ENCODE measurements at places on chromosomes 4 and X.

- no peaks in the 10 kb centered on the region for H3K27me3 ChIP-seq
- DNase-seq: no peak
- no peaks in the 10 kb centered on the region for H3K4me1 ChIP-seq
- H3K27ac ChIP-seq: no peak overlapping the region
- H3K4me3 ChIP-seq: no peak overlapping the region
Measured at GRCh38 chrX:155998116-155998515, 620 bp downstream of the IL9R start.

GRCh38 chr4:97593248-97593647 lies 550.0 kb downstream of the STPG2 start:
- H3K27ac ChIP-seq: no peak overlapping the region
- H3K4me3 ChIP-seq: no peak overlapping the region
- H3K36me3 ChIP-seq: no peaks in the 10 kb centered on the region
- no peak for DNase-seq
- no peaks in the 10 kb centered on the region for H3K27me3 ChIP-seq

- no peak overlapping the region for H3K27ac ChIP-seq
- H3K4me3 ChIP-seq: no peak overlapping the region
- H3K4me1 ChIP-seq: no peaks in the 10 kb centered on the region
- no peak for DNase-seq
Measured at GRCh38 chr4:106803083-106803482, 233.0 kb downstream of the DKK2 start.

DNA sequence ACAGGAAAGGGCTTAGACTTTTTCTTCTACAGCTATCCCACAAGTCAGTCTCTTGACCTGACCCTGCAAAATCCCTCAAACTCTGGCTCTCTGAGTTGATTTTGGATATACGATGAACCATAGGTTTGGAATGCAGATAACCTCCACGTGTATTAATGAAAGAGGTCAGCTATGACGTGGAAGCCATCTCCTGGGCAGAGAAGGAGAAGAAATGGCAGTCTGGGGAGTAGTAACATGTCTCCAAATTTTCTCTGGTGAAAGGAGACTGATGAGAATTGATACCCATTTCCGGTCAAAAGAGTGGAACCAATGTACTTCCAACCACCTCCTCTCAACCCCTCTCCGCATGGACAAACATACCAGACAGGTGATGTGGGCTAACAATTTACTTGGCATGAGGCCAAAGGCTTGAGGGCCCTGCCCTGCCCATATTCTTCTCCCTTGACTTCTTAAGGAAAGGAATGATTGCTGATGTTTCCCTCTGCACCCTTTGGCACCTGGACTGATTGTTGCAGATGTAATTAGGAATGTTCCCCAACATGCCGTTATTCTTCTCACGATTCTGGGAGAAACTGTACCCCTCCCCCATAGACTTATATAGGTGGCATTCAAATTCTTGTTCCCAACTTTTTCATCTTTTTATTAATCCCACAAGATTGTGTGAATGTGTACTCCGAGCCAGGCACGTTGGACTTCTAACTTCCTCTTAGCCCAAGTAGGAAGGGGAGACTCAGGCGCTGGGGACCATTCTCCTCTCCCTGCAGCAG lies 580 bp upstream of the PLS3 start:
- H3K27me3 ChIP-seq: peaks cover 7% of the 10 kb centered on the region
- H3K4me3 ChIP-seq: peak overlapping the region; percentile 61
- H3K36me3 ChIP-seq: no peaks in the 10 kb centered on the region
- no peak for DNase-seq
- no peaks in the 10 kb centered on the region for H3K4me1 ChIP-seq

DNA sequence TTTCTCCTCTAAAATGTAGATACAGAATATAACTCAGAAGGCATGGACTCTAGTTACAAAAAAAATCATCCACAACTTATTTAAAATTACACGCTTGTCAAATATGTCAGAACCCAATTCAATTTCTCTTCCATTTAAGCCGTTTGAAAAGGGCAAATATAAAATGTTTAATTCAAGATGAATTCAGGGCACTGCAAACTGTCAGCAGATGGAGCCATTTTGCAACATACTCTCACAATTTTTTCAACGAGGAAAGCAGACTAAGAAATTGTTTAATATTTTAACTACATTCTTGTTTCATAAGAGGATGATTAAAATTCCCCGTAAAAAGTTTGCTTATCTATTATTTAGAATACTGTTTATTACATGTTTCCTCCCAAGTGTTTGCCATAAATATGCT lies 321.3 kb upstream of the CPXCR1 start:
- H3K27ac ChIP-seq: no peak overlapping the region
- no peak for DNase-seq
- H3K36me3 ChIP-seq: no peaks in the 10 kb centered on the region
- H3K4me3 ChIP-seq: no peak overlapping the region

- H3K4me1 ChIP-seq: peaks cover 12% of the 10 kb centered on the region
- H3K4me3 ChIP-seq: no peak overlapping the region
- H3K27me3 ChIP-seq: no peaks in the 10 kb centered on the region
- no peak for DNase-seq
- no peaks in the 10 kb centered on the region for H3K36me3 ChIP-seq
Measured at GRCh38 chr4:3411676-3412075, 30.1 kb upstream of the HGFAC start.

DNA sequence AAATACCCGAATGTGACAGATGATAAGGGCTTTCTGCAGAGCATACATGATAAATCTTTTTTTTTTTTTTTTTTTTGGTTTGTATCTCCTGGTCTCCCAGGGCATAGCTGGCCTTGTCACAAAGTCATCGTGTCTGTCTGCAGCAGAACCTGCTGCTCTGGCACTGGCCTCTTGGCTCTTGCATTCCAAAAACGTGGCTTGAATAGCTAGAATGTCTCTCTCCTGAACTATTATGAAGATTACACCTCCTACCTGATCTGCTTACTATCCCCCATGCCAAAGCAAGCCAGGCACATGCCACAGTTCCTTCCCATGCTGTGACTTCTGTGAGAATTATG lies 50.4 kb upstream of the SCRG1 start:
- no peak overlapping the region for H3K27ac ChIP-seq
- H3K4me3 ChIP-seq: no peak overlapping the region
- H3K4me1 ChIP-seq: peaks cover 18% of the 10 kb centered on the region
- no peaks in the 10 kb centered on the region for H3K27me3 ChIP-seq
- no peak for DNase-seq

DNA sequence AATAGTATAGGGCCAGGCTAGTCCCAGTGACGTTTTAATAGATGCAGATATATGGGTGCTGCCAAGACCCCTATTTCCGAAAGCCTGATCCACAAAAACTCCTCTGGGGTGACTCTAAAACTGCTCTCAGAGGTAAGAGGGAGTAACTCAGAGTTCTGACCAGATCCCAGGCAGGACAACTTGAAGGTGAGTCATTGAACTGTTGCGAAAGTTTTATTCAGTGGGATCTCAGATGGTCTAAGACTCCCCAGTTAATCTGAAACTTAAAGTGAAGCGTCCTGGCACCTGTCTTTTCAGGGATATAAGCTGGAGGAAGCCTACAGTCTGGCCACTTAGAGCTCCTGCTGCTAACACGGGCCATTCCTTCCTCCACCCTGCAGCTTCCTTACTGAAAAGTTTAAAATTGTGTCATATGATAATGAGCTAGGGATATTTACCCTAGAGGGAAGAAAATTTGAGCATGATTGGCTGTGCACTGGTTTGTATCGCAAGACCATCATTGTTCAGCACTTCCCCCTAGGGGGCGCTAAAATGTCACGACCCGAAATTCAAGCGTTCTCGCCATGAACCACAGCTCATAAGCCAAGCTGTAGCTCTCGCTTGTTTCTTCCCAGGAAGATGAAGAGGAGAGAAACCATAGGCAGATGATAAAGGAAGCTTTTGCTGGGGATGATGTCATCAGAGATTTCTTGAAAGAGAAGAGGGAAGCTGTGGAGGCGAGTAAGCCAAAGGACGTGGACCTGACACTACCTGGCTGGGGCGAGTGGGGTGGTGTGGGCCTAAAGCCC lies 19.5 kb downstream of the UTP14A start:
- no peak overlapping the region for H3K27ac ChIP-seq
- DNase-seq: no peak
- H3K36me3 ChIP-seq: peaks cover 14% of the 10 kb centered on the region
- H3K4me1 ChIP-seq: no peaks in the 10 kb centered on the region
- H3K27me3 ChIP-seq: no peaks in the 10 kb centered on the region

GRCh38 chr4:4582653-4583052 lies 40.8 kb upstream of the STX18 start:
- no peak for DNase-seq
- no peak overlapping the region for H3K27ac ChIP-seq
- H3K4me1 ChIP-seq: peaks cover 7% of the 10 kb centered on the region
- H3K36me3 ChIP-seq: no peaks in the 10 kb centered on the region
- H3K27me3 ChIP-seq: no peaks in the 10 kb centered on the region

DNA sequence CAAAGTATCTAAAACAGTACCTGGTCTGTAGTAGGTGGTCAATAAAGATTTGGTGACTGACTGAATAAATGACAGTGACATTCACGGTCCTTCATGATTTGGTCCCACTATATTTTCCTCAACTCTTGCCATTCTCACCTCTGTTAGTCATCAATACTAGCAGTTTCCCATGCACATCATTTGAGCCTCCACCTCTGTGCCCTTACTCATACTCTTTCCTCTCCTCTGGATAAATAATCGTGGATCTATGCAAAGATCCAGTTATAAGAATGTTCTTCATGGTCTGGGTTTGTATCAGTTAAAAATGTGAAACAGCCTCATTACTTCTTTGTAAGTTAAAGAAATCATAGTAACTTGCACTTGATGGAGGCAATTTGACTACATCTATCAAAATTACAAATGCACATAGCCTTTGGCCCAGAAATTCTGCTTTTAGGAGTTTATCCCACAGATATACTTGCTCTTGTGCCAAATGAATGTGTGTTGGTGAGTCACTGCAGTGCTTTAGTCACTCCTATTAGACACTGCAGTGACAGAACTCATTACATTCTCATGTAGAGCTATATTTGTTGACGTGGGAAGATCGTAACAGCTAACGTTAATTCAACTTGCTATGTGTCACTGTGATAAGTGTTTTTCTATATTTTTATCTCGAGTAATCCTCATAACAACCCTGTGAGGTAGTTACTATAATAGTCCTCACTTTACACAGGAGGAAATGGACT lies 121.9 kb upstream of the SMIM10 start:
- no peak for DNase-seq
- H3K4me3 ChIP-seq: no peak overlapping the region
- H3K4me1 ChIP-seq: no peaks in the 10 kb centered on the region
- H3K27ac ChIP-seq: no peak overlapping the region

DNA sequence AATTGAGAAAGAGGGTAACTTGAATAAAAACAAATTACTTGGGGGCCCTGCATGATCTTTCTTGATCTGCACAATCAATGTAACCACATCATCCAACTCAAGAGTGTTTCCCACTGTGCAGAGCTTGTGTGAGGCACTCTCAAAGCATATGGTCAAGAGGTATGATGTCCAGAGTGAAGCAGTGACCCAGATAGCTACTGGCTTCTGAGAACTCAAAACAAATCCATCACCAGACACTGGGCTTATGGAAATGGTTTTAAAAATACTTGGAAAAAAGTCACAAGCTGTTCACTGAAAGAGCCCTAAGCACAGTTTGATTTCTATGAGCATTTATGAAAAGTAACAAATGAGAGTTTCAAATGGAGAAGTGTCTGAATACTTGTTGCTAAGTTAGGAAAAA lies 361.0 kb downstream of the GRXCR1 start:
- H3K36me3 ChIP-seq: no peaks in the 10 kb centered on the region
- no peaks in the 10 kb centered on the region for H3K4me1 ChIP-seq
- no peaks in the 10 kb centered on the region for H3K27me3 ChIP-seq

DNA sequence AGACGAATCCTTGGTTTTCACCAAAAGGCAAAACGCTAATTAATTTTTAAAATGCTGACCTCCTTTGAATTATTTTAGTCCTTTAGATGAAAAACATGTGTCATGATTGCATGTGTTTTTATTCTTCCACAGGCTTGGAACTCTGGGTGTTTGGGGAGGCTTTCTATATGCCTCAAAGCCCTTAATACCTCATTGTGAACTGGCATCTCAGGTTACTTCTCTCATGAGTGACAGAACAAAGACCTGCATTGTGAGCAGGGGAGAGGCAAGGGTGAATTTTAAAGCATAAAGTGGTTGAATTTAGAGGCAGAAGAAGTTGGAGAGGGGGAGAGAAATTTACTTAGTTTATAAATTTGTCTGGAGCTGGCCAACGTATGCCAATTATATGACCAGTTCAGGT lies 119.5 kb downstream of the ARSF start:
- no peaks in the 10 kb centered on the region for H3K36me3 ChIP-seq
- DNase-seq: no peak
- H3K4me3 ChIP-seq: no peak overlapping the region

GRCh38 chr4:14906805-14907204 lies 95.5 kb upstream of the CPEB2 start:
- DNase-seq: no peak
- H3K27ac ChIP-seq: no peak overlapping the region
- no peaks in the 10 kb centered on the region for H3K36me3 ChIP-seq
- no peak overlapping the region for H3K4me3 ChIP-seq

DNA sequence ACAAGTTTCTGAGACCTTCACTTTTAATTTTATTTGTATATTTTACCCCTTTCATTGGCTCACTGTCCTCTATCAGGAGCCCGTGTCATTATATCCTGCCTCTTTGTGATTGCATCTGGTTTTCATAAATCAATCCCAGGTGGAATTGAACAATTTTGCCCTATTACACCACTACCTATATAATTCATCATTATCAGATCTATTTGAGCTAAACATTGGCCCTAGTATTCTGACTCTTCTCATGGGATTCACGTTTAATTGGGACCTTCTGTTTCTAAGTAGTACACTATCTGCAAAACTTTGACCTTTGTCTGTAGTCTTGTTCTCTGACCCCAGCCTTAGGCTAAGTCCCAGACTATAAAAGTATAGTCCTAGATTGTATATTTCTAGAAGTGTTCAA lies 114.1 kb downstream of the FAT4 start:
- no peak overlapping the region for H3K4me3 ChIP-seq
- DNase-seq: no peak
- H3K4me1 ChIP-seq: no peaks in the 10 kb centered on the region
- no peaks in the 10 kb centered on the region for H3K27me3 ChIP-seq

GRCh38 chrX:5595570-5595969 lies 633.1 kb downstream of the NLGN4X start:
- no peaks in the 10 kb centered on the region for H3K4me1 ChIP-seq
- H3K27ac ChIP-seq: no peak overlapping the region
- H3K4me3 ChIP-seq: no peak overlapping the region
- no peak for DNase-seq
- H3K36me3 ChIP-seq: no peaks in the 10 kb centered on the region
- H3K27me3 ChIP-seq: no peaks in the 10 kb centered on the region

DNA sequence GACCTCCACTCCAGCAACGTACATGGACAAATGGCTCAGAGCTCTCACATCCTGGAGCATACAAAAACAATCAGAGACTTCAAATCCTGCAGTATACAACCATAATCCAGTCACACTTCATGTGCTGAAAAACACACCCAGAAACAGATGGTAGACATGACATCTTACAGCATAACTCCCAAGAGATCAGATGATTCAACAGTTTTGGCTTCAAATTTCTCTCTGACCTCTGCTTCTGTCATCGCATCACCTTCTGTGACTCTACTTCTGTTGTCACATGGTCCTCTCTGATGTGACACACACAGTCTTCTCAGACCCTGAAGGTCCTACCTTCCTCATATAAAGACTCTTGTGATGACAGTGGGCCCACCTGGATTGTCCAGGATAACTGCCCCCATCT lies 18.5 kb downstream of the SUV39H1 start:
- no peaks in the 10 kb centered on the region for H3K36me3 ChIP-seq
- H3K27me3 ChIP-seq: no peaks in the 10 kb centered on the region
- DNase-seq: no peak

- DNase-seq: no peak
- H3K4me1 ChIP-seq: no peaks in the 10 kb centered on the region
- no peak overlapping the region for H3K27ac ChIP-seq
- no peaks in the 10 kb centered on the region for H3K36me3 ChIP-seq
- no peaks in the 10 kb centered on the region for H3K27me3 ChIP-seq
Measured at GRCh38 chr4:1592709-1593417, 91.2 kb downstream of the FAM53A start.
